ENCODE measurements at places on chromosomes 2 and 18.
A peak's percentile ranks its signal among the peaks of the same experiment; 100 is the strongest.

DNA sequence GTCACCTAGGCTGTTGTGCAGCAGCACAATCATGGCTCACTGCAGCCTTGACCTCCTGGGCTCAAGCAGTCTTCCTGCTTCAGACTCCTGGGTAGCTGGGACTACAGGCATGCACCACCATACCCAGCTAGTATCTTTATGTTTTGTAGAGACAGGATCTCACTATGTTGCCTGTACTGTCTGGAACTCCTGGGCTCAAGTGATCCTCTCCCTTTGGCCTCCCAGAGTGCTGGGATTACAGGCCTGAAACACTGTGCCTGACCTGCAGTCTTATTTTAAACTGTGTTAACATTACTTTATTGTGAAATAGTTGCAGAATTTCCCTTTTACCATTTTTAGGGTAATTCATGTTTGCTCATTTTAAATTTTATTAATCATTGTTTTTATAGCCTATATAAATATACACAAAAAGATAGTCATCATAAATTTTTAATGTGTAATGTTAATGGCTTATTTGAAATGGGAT, 24.6 kb downstream of the EML4 start:
- DNase-seq, result no peak

GRCh38 chr2:217077831-217078407, 218.1 kb upstream of the TNP1 start:
- no peak for DNase-seq

DNA sequence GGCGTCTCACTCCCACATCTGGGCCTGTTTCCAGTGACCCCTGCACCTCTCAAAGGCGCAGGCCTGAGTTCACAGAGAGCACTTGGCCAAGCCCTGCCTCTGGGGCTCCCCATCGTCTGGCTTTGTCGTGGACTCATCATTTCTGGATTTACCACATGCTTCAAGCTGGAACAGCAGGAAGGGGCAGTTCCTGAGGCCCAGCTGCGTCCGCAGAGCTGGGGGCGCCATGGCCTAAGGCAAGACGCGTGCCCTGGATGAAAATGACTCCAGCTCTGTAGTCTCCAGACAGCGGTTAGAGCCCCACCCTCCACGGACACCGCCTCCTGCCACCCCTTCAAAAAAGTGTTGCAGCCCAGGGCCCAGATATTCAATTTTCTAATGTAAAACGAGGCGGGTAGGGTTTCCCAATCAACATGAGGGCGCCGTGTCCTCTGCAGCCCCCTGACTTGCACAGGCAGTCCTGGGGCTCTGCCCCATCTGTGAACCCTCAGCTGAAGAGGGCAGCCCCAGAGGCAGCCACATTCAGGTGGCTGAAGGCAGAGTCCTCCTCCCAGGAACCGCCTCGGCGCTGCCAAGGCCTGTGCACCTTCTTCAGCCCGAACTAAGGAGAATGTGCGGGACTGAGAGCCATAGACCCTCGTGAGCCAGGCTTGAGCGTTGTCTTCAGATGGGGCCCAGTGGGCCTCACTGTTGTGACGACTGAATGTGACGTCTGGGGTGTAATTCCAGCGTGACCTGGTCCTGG, 85.5 kb downstream of the NFATC1 start:
- no peak for DNase-seq

DNA sequence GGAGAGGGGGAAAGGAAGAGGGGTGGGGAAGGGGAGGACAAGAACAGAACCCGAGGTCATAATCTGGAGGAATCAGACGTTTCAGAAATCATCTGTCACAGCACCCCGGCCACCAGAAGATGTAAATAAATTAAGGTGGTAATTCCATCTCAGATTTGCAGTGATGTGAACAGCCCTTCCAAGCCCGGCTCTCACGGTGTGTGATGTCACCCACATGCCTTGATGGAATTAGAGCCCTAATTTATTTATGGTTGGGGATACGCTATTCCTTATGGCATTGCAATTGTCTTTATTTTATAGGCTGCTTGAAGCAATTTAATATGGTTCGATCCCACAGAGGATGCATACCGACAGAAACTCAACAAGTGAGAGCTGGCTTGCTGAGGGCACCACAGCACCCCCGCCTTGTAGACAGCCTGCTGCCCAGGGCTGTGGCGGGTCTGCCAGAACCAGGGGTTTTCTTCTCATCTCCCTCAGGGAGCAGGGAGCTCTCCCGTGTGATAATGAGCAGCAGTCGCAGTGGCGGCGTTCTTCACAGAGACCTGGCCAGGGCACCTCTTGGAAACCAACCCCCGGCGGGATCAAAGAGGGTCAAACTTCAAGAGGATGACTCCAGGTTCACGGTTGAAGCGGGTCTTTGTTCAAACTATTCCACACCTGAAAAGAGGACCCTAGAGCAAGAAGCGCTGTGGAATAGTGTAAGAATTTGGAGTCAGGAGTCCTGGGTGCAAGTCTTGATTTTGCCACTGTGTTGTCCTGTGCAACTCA, 40.5 kb upstream of the SIX2 start:
- no peak for DNase-seq

DNA sequence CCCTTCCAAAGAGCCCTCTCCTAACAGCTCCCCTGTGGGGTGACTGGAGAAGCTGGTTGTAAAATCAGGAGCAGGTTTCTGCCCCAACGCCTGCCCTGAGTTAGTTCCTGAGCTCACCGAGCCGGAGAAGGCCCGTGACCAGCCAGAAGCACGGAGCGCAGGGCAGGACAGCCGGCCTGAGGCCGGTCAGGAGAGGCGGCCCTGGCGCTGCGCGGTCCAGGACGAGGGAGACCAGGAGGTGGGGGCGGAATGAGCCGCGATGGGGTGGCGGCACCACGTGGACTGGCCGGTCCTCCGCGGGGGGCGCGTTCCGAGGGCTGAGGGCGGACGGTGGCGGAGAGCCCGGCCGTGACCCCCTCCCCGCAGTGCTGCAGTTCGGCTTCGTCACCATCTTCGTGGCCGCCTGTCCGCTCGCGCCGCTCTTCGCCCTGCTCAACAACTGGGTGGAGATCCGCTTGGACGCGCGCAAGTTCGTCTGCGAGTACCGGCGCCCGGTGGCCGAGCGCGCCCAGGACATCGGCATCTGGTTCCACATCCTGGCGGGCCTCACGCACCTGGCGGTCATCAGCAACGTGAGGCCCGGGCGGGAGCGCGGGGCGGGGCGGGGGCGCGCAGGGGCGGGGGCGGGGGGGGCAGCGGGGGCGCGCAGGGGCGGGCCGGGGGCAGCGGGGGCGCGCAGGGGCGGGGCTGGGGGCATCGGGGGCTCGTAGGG, 29.0 kb downstream of the ANO7 start:
- DNase-seq, result no peak

DNA sequence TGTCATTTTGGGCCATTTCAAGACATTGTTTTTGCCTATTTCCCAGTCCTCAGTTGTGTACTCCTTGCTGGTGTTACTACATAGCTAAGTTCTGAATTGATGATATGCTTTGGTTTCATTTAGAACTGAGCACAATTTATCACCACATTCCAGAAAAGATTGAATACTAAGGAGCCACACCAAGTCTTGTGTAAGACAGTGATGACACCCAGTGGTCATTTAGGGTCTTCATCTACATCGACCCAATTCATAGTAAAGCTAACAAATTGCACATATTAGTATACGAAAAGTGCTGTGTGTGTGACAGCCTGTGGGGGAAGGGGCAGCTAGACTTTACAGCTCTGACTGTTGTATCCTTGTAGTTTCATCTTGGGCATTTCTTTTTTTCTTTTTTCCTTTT, 10.9 kb upstream of the DLX2 start:
- no peak for DNase-seq

DNA sequence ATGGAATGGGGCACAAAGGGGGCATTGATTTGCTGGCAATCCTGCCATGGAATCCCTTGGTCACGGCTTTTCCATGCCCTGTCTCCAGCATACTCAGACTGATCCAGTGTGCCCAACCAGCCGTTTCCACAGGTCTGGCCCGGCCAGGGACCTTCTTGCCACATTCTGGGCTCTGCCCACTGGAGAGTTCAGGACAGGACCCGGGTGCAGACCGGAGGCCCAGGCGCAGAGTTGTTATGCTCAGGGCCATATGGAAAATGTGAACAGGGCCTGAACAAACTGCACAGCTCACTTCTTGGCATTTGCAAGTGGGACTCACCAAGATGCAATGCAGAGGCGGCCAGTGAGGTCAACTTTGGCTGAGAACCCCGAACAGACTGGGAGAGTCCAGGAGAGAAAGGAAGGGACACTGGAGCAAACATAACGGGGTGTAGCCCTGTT, 15.6 kb upstream of the ASAP2 start:
- no peak for DNase-seq

DNA sequence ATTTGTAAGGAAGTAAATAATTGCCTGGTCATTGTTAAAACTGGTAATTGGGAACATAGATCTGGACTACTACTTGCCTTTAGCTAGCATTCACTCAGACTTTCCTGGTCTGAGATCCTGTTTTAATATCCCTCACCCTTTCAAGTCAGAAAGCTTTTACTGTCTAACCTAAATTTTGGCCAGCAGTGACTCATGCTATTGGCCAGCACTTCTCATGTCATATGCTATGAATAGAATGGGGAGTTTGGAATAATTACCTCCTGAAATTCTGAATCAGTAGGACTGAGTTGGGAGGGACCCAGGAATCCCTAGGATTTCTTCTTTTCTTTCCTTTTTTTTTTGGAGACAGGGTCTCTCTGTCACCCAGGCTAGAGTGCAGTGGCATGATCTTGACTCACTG, 19.3 kb downstream of the STK36 start:
- DNase-seq, result no peak

GRCh38 chr2:8252997-8253694, 428.7 kb upstream of the ID2 start:
- DNase-seq, result no peak

DNA sequence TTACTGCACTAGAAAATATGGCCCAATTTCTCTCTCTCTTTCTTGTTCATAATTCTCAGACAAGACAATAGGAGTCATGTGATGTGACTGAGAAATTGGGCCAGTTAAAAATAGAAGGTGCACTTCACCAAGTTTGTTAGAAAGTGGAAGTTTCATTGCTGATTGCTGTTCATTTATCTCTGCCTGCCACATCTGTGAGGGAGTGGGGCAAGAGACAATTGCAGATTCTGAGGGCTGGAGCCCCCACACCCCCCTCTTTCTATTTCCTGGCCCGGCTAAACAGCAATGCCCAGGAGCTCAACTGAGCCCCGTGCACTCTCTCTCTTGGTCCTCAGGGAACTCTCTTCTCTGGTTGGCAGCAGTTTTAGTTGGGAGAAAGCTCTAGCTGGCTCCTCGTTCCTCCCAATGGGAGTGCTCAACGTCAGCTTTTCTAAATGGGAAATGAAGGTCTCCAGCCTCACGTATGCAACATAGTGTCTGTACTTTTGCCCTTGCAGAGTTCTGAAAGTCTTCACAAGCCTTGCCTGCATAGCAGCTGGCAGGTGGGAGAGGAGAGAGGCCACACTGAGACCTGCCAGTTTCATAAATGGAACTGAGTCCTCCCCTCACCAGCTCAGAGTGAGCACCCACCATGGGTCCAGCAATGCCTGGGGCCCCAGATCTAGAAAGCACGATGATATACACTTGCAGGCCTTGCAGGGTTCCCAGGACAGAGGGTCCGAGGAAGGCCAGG, 115.7 kb downstream of the MYCN start:
- no peak for DNase-seq

DNA sequence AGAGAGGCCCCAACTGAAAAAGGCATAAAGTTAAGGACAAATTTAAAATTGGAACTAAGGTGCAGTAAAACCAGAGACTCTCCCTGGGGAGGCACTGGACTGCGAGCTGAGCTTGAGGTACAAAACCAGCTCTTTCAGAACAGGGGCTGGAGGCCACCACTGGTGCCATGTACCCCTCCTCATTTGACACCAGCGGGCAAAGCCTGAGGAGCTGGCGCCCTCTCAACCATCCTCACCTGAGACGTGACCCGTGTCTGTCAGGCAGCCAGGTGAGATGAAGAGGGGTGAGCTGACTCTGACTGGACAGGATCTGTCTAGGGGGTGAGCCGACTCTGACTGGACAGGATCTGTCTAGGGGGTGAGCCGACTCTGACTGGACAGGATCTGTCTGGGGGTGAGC, 68.5 kb downstream of the TMEM18 start:
- DNase-seq, result no peak

- no peak for DNase-seq
Measured at GRCh38 chr18:74994502-74995418, 214.2 kb downstream of the PTGR3 start.

- no peak for DNase-seq
Measured at GRCh38 chr2:239285071-239285931, 115.5 kb downstream of the HDAC4 start.

DNA sequence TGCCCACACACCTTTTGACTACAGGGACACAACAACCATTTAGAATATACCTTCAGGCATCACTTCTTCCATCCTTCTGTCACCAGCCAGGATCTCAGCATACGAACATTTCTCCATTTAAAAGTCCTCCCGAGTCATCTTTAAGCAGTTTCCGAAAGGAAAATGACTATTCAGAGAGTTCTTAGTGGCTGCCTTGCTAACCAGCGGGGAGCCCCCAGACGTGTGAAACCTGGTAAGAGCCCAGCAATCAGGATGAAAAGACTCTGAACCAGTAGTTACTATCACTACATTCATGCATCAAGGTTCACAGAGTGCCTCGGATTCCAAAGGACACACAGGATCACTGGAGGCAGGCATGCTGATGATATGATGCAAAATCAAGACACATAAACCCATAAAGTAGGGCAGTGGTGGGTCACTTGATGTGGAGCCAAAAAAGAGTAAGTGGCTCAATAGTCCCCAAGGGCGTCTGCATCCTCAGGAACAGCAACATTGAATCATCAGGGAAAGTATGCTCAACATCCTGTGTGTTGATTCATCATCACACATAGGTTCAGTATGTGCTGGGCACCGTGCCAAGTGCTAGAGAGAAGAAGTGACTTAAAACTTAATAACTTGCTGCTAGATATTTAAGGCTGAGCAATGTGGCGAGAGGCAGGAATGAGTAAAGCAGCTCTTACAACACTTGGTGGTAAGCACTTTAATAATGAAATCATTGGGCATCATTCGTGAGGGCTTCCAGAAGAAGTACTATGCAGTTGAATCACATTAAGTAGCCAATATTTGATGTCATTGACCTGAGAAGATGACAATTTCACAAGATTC, 4.4 kb downstream of the CCL20 start:
- DNase-seq, result peak; percentile 99

GRCh38 chr2:175436076-175436475, 254.6 kb upstream of the ATP5MC3 start:
- no peak for DNase-seq

GRCh38 chr2:98378196-98378595, 31.9 kb downstream of the CNGA3 start:
- no peak for DNase-seq

- DNase-seq, result no peak
Measured at GRCh38 chr2:70935468-70936164, at the start of gene ATP6V1B1. Gene ATP6V1B1 (plus strand): TSS chr2:70935900. CDS start chr2:70935955, 55 bp downstream.

All from HCT116 (cell line).